ENCODE measurements at places on chromosomes 7 and 10. TPM values are rescaled to one million over a fixed set of nuclear protein-coding genes. Genes with fewer than 3 reads are reported as not detected.

- no peak for DNase-seq
These were observed 4.7 kb downstream of the CYP3A7 start for GRCh38 chr7:99730238-99730810.

DNA sequence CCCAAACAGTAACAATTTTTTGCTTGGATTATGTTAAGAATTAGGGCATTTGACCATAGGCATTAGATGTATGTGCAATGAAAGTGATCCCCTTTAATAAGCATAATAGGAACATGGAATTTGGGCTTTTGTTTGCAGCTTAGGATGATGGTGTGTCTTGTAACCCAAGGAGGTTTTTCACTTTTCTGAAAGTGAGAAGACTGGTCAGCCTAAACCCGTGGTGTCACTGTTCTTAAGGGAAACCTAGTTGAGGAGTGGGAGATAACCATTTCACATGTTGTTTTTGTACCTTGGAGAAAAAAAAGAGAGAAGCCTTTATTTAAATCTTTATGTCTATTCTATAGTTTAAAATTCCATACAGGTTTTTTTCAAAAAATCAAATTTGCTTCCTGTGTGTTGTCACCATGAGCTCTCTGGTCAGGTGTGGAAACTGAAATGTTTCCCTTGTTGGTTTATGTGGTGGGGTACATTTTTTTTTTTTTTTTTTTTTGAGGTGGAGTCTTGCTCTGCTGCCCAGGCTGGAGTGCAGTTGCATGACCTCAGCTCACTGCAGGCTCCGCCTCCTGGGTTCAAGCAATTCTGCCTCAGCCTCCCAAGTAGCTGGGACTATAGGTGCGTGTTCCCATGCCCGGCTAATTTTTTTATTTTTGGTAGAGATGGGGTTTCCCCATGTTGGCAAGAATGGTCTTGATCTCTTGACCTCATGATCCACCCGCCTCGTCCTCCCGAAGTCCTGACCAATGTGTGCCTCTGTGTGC lies 7.7 kb downstream of the CCM2 start:
- DNase-seq: no peak

DNA sequence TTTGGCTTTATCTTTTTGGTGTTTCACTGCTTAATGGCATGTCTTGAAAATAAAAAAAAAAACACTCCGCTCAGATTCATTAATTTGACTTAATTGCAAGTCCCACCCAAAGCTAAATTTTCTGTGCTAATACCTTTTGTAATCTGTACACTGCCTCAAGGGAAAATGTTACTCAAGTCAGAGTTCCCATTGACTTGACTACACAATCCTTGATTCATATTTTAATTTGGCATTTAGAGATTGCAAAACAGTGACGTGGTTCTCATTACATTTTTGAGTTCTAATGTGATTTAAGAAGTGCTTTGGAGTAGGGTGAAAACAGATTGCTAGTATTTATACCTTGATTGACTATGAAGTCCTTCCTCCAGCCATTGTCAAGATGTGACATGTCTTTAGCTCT lies 21.3 kb upstream of the LIPM start:
- DNase-seq: no peak

GRCh38 chr7:41873741-41874140 lies 170.9 kb upstream of the INHBA start:
- no peak for DNase-seq

DNA sequence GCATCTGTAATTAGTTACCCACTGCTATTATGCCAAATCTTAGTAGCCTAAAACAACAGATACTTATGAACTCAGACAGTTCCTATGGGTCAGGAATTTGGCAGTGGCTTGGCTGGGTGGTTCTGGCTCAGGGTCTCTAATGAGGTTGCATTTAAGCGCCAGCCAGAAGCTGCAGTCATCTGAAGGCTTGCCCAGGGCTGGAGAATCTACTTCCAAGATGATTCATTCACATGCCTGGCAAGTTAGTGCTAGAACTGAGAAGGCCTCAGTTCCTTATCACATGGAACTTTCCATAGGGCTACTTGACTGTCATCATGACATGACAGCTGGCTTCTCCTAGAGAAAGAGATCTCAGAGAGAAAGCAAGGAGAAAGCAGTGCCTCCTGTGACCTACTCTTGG lies 121.3 kb downstream of the AVL9 start:
- no peak for DNase-seq

GRCh38 chr10:96595741-96596140 lies 8.9 kb upstream of the TM9SF3 start:
- no peak for DNase-seq

INMT gene
- 1.2 TPM for polyA plus RNA-seq

GIMAP6 gene
- 5.8 TPM for polyA plus RNA-seq

SPDYE5 gene
- polyA plus RNA-seq: not detected
